A549 treated with RU486 at 1 μM for 4 hours (cell line): ENCODE measurements at places on chromosomes 11 and 22. TPM values are rescaled to one million over a fixed set of nuclear protein-coding genes. Genes with fewer than 3 reads are reported as not detected.

The SLC37A2 gene
- 0.05 to 0.33 TPM (median 0.09 TPM) in 5 replicates for total RNA-seq

The SCUBE2 gene
- total RNA-seq, result 0.29 to 0.68 TPM (median 0.45 TPM) in 5 replicates

The EMID1 gene
- 0.32 to 0.61 TPM (median 0.43 TPM) in 5 replicates for total RNA-seq

The INPP5J gene
- 0.51 to 0.77 TPM (median 0.65 TPM) in 5 replicates for total RNA-seq

The MMP13 gene
- total RNA-seq, result not detected in 5 replicates
